ENCODE measurements at places on chromosomes 12 and 14. TPM values are rescaled to one million over a fixed set of nuclear protein-coding genes. Genes with fewer than 3 reads are reported as not detected.

GRCh38 chr14:89013098-89013504 is 188.7 kb downstream of the TTC8 start:
- no peaks in the 10 kb centered on the region for H3K4me1 ChIP-seq
- no peak overlapping the region for H3K4me3 ChIP-seq
- no peaks in the 10 kb centered on the region for H3K36me3 ChIP-seq
- no peak overlapping the region for H3K27ac ChIP-seq
- H3K27me3 ChIP-seq = peaks cover 23% of the 10 kb centered on the region

GRCh38 chr12:89736995-89737394 is 28.4 kb upstream of the ATP2B1 start:
- H3K27me3 ChIP-seq = no peaks in the 10 kb centered on the region
- no peak for DNase-seq
- peaks cover 19% of the 10 kb centered on the region for H3K36me3 ChIP-seq
- peaks cover 10% of the 10 kb centered on the region for H3K4me1 ChIP-seq

DNA sequence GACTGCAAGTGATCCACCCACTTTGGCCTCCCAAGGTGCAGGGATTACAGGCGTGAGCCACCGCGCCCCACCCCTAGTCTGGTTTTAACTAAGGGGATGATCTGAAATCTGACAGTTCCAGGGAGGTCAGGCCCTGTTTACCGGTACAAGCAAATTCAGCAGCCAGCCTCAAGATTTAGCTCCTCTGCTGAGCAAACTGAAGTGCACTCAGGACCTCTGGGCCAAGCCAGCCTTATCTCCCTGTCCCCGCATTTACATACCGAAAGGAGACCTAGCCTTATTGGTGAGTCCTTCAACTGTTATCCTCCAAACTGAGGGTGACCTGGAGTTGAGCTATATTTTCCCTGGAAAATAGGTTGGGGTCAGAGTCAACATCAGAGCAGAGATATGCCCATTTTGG is 835 bp upstream of the ABHD4 start:
- peaks cover 20% of the 10 kb centered on the region for H3K27me3 ChIP-seq
- peak overlapping the region; percentile 92 for H3K4me3 ChIP-seq
- peaks cover 5% of the 10 kb centered on the region for H3K36me3 ChIP-seq
- no peak overlapping the region for H3K27ac ChIP-seq

GRCh38 chr14:80634106-80634758 is 307.3 kb downstream of the CEP128 start:
- H3K27ac ChIP-seq = no peak overlapping the region
- H3K27me3 ChIP-seq = no peaks in the 10 kb centered on the region

- H3K27me3 ChIP-seq = no peaks in the 10 kb centered on the region
- no peak for DNase-seq
- H3K4me3 ChIP-seq = no peak overlapping the region
- peaks cover 67% of the 10 kb centered on the region for H3K4me1 ChIP-seq
Observed at GRCh38 chr12:666766-667308, 3.6 kb upstream of the NINJ2 start.

GRCh38 chr12:69471667-69472385 is 1.6 kb downstream of the FRS2 start:
- DNase-seq = no peak
- peaks cover 8% of the 10 kb centered on the region for H3K36me3 ChIP-seq
- no peaks in the 10 kb centered on the region for H3K27me3 ChIP-seq
- H3K4me1 ChIP-seq = peaks cover 34% of the 10 kb centered on the region
- H3K4me3 ChIP-seq = peak overlapping the region; percentile 98

DNA sequence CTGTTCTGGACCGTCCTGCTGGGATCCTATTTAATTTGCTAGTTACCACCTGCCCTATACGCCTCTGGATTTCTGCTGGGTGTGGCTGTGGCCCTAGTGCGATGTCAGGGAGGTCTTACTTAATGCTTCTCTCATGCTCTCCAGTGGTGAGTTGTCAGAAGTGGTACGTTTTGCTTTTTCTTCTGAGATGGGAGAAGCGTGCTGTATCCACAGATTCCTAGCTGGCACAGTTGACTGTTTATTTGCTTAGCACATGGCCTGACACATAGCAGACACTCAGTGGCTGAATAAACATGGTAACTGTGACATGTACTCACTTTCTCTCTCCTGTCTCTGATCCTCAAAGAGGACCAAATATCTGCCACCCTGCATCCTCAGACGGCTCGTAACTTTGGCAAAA is 107.3 kb downstream of the CACNA1C start:
- no peaks in the 10 kb centered on the region for H3K36me3 ChIP-seq

Gene TMTC1
- not detected for total RNA-seq

DNA sequence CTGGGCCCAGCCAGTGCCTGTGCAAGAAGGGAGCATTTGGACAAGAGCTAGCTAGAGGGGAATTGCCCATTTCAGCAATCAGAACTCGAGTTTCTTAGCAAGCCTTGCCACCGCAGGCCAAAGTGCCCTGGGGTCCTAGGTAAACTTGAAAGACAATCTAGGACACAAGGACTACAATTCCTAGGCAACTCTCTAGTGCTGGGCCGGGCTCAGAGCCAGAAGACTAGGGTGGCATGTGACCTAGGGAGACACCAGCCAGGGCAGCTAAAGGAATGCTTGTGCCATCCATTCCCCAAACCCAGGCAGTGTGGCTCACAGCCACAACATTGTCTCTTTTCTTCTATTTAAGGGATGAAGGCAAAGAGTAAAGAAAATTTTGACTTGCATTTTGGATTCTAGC is 205.0 kb downstream of the BMP4 start:
- no peaks in the 10 kb centered on the region for H3K36me3 ChIP-seq
- no peaks in the 10 kb centered on the region for H3K27me3 ChIP-seq
- H3K27ac ChIP-seq = no peak overlapping the region
- no peaks in the 10 kb centered on the region for H3K4me1 ChIP-seq
- no peak overlapping the region for H3K4me3 ChIP-seq

- H3K4me1 ChIP-seq = peaks cover 14% of the 10 kb centered on the region
- H3K27me3 ChIP-seq = peaks cover 24% of the 10 kb centered on the region
- H3K4me3 ChIP-seq = peak within 1 kb of the TSS; percentile 73
Observed at GRCh38 chr14:90815822-90816662, at the start of gene TTC7B. TSS of gene TTC7B (minus strand) at chr14:90816430. CDS start at chr14:90816295, 135 bp downstream.

DNA sequence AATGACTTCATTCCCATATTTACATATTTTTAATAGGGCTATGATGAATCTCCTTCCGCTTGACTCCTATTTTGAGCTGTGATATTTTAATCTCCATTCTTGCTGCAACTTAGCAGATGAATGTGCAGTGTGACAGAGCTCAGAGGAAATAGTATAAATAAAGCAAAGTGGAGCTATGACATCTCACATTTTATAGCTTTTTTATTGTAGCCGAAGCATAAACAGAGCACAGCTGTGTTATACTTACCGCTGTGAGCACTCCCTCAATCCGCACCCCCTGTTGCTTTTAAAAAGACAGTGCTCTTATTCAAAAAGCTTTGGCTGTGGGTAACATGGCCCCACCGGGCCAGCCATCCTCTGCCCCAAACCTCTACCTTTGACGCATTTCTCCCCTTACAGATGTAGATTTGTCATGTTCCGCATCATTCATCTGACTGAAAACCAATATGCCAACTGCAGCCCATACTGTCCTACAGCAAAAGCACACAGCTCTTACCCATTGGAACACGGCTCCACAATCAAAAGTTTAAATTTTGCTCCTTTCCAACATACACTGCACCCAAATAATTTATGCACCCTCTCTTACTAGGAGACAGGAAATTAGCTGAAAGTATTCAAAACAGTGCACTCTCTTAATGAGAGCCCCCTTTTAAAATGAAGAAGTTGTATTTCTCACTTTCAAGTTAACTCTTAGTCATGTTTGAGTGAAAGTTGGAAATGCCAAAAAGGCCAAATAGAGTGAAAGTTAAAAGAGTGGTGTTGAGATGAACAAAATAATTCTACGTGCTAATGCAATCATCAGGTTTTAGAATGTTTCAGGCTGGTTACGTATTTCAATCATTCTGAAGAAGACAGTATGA is 429.3 kb upstream of the SOX5 start:
- no peak overlapping the region for H3K27ac ChIP-seq
- no peaks in the 10 kb centered on the region for H3K4me1 ChIP-seq
- no peaks in the 10 kb centered on the region for H3K36me3 ChIP-seq

DNA sequence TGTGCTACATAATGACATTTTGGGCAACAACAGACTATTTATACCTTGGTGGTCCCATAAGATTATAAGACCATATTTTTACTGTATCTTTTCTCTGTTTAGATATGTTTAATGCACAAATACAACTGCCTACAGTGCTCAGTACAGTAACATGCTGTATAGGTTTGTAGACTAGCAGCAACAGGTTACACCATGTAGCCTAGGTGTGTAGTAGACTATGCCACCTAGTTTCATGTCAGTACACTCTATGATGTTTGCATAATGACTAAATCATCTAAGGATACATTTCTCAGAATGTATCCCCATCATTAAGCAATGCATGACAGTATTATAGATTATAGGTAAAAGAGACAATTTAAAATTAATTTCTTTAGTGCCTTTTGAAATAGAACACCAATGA is 30.7 kb upstream of the CEBPE start:
- no peak overlapping the region for H3K27ac ChIP-seq
- no peaks in the 10 kb centered on the region for H3K36me3 ChIP-seq
- peaks cover 3% of the 10 kb centered on the region for H3K4me1 ChIP-seq
- no peak overlapping the region for H3K4me3 ChIP-seq

DNA sequence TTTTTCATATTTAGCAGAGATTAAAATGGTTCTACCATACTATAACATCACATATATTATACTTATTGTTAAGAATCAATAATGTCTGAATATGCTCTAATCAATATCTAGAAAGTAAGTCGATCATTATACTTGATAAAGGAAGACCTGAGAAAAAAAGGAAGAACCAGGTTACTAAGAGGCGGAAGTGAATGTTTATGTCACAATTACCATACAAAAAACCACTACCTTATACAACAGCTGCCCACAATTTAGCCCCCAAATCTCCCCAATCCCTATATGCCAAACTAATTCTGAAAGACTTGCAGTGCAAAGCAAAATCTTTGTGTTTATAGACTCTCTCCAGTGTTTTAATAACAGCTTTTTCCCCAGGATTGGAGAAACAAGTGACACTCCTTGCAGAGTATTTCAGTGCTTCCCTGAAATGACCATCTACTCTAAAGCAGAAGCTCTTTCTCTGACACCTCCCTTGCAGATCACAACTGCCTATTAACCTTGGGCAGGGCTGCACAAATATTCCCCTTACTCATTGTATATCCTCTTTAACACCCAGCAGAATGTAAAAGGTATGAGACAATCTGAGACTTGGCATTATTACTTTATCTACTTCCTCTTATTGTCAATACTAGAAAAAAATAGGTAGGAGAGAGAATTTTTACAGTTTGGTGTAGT is 12.7 kb upstream of the SLC2A3 start:
- H3K4me3 ChIP-seq = no peak overlapping the region
- no peaks in the 10 kb centered on the region for H3K36me3 ChIP-seq
- H3K27ac ChIP-seq = peak overlapping the region; percentile 40

Gene ARHGAP5
- total RNA-seq = 29.1 TPM

- no peaks in the 10 kb centered on the region for H3K36me3 ChIP-seq
- H3K27ac ChIP-seq = peak overlapping the region; percentile 58
Observed at GRCh38 chr12:109433618-109434017, 43.5 kb downstream of the KCTD10 start.

Gene RFX4
- total RNA-seq = not detected

Gene ITGA7
- total RNA-seq = 4.2 TPM

DNA sequence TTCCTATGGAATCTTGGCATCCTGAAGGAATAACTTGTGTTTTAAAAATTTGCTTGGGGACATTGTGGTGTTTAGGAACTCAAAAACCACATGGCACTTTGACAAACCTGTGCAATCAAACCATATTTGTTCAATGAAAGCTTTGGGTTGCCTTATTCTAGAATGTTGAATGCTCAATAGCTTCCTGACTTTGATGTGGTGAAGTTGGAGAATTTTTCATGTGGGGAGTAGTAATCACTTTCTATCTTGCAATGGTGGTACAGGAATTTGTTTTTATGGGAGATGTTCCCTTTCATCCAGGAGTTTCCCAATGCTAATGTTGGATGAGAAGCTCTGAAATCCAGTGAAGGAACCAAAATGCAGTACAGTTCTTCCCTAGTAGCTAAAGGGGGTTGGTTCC is 42.2 kb upstream of the LDHB start:
- no peak for DNase-seq
- no peaks in the 10 kb centered on the region for H3K36me3 ChIP-seq
- no peak overlapping the region for H3K27ac ChIP-seq
- H3K27me3 ChIP-seq = peaks cover 3% of the 10 kb centered on the region
- no peak overlapping the region for H3K4me3 ChIP-seq

GRCh38 chr12:45730084-45730347 is 510 bp downstream of the ARID2 start:
- H3K36me3 ChIP-seq = peaks cover 46% of the 10 kb centered on the region
- peak overlapping the region; percentile 100 for H3K4me3 ChIP-seq
- DNase-seq = peak; percentile 60
- peak overlapping the region; percentile 99 for H3K27ac ChIP-seq
- peaks cover 24% of the 10 kb centered on the region for H3K4me1 ChIP-seq

DNA sequence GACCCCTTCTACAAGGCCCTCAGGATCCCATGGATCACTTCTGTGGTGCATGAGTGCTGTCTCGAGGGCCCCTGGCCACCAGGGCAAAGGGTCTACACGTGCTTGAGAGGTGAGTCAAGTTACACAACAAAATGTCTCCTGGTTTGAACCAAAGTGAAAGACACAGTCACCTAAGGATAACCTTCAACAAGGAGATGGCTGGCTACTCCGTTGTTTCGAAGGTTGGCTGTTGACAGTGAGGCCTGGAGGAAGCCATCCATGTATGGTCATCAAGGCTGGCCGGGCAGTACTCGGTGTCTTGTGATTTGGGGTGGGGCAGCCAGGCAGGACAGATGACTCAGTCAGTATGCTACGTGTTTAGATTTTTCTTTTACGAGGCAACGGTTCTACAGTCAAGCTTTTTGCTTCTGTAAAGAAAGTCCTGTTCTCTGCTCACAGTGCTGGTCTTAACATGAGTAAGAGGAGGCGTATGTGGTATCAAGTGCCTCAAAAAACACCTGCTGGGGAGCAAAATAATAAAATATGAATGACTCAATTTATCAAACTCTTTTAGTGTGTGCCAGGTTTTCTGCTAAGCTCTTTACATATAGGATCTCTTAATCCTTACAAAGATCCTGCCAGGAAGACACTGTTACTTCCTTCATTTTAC is 18.0 kb upstream of the NT5DC3 start:
- no peak for DNase-seq
- H3K27ac ChIP-seq = no peak overlapping the region
- H3K27me3 ChIP-seq = no peaks in the 10 kb centered on the region

- DNase-seq = no peak
- peaks cover 6% of the 10 kb centered on the region for H3K27me3 ChIP-seq
- no peak overlapping the region for H3K4me3 ChIP-seq
- H3K4me1 ChIP-seq = peaks cover 3% of the 10 kb centered on the region
- peaks cover 2% of the 10 kb centered on the region for H3K36me3 ChIP-seq
Observed at GRCh38 chr12:53749986-53750811, 1.6 kb downstream of the CISTR start.

DNA sequence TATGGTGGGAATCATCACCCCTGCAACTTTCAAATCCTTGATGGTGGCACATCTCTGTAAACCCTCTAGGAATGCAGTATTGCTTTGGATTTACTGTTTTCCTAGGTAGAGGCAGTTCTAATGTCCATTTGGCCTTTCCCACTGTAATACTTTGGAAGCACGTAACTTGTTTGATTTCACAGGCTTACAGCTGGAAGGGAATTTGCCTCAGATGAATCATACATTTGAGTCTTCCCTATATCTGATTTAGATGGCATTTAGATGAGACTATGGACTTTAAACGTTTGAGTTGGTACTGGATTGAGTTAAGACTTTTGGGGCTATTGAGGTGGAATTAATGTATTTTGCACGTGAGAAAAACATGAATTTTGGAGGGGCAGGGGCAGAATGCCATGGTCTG is 35.9 kb downstream of the DAAM1 start:
- no peak overlapping the region for H3K4me3 ChIP-seq
- peaks cover 6% of the 10 kb centered on the region for H3K36me3 ChIP-seq
- peaks cover 2% of the 10 kb centered on the region for H3K27me3 ChIP-seq
- H3K27ac ChIP-seq = no peak overlapping the region
- DNase-seq = no peak

Measured in activated CD8-positive, alpha-beta T cell treated with anti-CD3 and anti-CD28 coated beads, Interleukin-2, amount 10 ng/mL, durations not matched to agents 7 days and 5 days (primary cell).